ENCODE measurements at places on chromosomes 7 and 10.

- no peak for DNase-seq
Measured at GRCh38 chr7:126079581-126079980, 1150.0 kb upstream of the POT1 start.

- DNase-seq = no peak
Measured at GRCh38 chr7:17318146-17318545, 19.7 kb downstream of the AHR start.

DNA sequence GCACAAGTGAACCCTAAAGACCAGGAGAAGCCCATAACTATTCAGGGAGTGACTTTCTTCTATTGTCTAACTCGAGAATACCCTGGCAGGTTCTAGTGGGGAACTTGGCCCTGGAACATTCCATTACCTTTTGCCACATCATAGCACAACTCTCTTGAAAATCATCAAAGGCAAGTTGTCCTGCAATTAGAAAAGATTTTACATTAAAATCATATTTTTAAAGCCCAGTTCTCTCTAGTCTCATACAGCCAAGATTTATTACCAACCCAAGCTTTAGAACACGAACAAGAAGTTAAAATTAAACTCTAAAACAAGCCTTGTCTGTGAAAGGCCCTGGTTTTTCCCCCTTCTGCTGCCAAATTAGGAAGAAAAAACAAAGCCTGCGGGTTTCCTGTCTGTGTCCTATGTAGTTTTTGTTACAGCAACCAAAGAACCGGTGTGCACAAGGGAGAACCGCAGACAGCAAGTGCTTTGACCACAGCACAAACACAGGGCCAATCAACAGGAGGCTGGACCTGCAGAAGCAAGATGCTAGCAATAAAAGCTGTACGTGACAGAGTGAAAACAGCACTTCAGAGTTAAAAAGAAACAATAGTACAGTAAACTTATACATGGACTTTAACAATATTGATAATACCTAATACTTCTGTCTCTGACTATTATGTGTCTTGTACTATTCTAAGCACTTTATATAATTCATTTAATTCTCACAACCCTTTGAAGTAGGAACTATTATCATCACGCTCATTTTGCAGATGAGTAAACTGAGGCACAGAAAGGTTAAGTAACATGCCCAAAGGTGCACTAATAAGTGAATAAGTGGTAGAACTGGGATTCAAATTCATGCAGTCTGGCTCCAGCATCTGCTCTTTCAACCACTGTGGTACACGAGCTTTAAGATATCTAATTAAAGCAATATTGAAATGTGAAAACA is 65.8 kb downstream of the STK17A start:
- DNase-seq = no peak

DNA sequence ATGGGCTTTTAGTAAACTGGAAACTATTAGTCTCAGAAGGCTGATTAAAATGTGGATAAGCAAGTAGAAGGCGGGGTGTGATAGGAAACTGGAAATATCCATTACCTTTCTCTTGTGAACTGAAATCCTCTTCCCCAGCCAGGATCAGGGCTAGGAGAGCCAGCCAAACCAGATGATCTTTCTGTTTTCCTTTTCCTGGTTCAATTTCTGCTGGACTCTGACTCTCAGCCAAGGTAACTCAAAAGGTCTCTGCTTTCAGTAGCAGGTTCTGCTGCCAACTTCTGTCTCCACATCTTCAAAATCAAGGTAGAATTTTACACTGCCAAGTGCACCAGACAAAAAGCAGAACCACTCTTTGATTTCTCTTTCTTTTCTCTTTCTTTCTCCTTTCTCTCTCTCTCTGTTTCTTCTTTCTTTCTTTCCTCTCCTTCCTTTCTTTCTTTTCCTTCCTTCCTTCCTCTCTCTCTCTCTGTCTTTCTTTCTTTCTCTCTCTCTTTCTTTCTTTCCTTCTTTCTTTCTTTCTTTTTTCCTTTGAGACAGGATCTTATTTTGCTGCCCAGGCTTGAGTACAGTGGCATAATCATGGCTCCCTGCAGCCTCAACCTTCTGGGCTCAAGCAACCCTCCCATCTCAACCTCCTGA is 30.8 kb downstream of the OTUD1 start:
- DNase-seq = no peak

All from LoVo (cell line).